ENCODE measurements at places on chromosomes 4 and X.

GRCh38 chr4:26192899-26193869 lies 127.6 kb upstream of the RBPJ start:
- DNase-seq, result peak; percentile 69

GRCh38 chrX:43702660-43703059 lies 46.6 kb downstream of the MAOA start:
- DNase-seq, result no peak

- DNase-seq, result no peak
Observed at GRCh38 chr4:15361529-15361928, 66.3 kb upstream of the C1QTNF7 start.

DNA sequence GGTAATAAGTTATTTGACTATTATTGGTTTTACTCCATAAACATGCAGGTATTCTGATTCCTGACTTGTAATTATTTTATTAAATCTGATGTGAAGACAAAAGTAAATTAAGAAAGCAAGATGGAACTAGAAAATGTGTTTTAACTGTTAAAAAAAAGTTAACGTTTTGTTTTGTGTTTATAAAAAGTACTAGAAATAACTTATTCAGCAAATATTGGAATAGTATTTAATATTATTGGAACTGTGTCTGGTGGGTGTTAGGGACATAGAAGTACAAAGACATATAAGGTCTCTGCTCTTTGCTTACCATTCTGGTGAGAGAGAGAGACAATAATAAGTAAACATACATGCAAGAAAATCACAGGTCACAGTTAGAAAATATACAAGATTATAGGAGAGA lies 15.7 kb downstream of the TIFA start:
- DNase-seq, result no peak

- DNase-seq, result no peak
Observed at GRCh38 chr4:140255927-140256326, 101.9 kb upstream of the MAML3 start.

DNA sequence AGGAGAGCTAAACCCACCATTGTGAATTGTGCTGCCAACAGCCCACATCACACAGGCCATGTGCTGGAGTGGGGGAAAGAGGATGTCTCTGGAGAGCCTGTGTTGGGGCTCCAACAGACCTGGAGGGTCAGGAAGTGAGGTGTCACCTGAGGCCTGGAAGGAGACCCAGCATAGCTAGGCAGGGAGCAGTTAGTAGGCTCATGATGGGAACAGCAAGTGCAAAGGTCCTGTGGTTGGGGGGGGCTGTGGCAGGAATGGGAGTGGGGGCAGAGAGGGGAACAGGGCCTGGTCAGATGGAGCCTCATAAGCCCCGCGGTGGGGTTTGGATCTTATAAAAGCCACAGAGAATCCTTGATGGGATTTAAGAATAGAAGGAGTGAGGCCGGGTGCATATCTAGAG lies 35.9 kb upstream of the GPR78 start:
- no peak for DNase-seq

DNA sequence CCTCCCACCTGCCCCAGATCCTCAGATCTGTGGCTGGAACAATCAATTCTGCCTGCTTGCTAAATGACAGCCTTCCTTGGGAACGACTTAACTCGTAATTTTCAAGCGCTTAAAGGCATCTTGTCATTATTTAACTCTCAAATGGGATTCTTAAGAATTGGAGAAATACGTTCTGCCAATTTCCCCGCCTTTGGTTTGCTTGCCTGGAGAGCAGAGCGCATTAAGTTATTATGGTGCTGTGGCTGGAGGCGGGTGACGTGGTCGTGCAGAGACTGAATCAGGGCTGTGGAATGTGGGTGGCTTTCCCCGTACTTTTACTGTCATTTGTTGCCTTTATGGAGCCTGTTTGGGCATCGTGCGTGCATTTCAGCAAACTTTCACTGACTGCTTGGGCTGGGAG lies 78.9 kb upstream of the PSAPL1 start:
- no peak for DNase-seq

DNA sequence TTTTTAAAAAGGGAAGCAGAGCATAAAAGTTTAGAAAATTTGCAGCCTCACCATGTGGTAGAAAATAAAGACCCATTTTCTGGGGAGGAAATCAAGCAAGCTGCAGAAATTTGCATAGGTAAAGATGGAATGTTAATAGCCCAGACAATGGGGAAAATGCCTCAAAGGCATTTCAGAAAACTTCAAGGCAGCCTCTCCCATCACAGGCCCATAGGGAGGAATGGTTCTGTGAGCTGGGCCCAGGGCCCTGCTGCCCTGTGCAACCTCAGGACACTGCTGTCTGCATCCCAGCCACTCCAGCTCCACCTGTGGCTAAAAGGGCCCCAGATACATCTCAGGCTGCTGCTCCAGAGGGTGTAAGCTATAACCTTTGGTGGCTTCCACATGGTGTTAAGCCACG lies 137.9 kb downstream of the INPP4B start:
- no peak for DNase-seq

GRCh38 chr4:14289708-14290107 lies 662.2 kb upstream of the BOD1L1 start:
- no peak for DNase-seq

DNA sequence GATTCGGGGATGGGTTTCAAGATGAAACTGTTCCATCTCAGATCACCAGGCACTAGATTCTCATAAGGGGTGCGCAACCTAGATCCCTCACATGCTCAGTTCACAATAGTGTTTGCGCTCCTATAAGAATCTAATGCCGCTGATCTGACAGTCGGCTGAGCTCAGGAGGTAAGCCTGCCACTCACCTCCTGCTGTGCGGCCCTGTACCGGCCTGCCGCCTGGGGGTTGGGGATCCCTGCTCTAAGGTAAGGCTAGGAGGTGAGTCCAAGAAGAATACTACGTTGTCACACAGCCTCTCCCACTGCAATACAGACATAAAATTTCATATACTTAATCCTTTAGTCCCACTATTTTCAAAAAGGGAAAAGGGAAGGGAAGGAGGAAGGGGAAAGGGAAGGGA lies 213.4 kb upstream of the HCCS start:
- no peak for DNase-seq

DNA sequence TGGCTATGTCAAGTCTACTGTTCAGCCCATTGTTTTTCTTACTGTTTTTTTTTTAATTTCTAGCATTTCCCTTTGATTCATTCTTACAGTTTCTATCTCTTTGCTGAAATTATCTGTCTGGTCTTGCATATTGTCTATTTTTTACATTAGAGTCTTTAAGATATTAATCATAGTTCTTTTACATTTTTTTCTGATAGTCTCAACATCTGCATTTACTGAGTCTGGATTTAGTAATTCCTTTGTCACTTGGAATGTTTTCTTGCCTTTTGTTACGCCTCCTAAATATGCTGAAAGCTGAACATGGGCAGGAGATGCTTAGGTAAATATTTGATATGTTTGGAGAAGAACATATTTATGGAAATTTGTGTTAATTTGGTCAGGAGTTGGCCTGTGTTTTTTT lies 10.4 kb downstream of the JADE3 start:
- no peak for DNase-seq

Data from activated CD4-positive, alpha-beta T cell treated with anti-CD3 and anti-CD28 coated beads, Interleukin-2, Interleukin-4, amounts not matched to agents 100 ng/mL and 50 ng/mL, durations not matched to agents 16 hours and 8 hours (primary cell).